ENCODE measurements at places on chromosomes 4 and X.

- no peak for DNase-seq
These were observed 792 bp downstream of the SLC10A4 start for GRCh38 chr4:48483777-48484493.

DNA sequence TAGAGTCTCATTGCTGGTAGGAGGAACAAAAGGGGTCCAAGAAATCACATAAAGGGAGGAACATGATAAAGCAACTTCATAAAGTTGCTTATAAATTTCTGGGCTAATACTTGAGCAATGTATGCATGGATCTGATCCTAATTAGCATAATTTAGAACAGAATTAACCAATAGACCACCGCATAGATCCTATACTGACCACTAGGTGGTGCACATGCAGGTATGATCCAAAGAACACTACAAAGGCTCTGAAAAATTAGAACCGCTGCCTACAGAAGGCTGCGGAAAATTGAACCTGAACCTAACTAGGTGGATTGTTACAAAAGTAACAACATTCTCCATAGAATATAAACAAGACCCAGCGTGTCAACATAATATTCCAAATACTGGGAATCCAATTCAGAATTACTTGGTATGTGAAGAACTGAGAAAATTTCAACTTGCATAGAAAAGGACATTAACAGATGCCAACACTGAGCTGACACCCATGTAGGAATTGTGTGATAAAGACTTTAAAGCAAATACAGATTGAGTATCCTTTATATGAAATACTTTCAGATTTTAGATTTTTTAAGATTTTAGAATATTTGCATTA, 23.3 kb downstream of the BRCC3 start:
- DNase-seq, result peak; percentile 33

DNA sequence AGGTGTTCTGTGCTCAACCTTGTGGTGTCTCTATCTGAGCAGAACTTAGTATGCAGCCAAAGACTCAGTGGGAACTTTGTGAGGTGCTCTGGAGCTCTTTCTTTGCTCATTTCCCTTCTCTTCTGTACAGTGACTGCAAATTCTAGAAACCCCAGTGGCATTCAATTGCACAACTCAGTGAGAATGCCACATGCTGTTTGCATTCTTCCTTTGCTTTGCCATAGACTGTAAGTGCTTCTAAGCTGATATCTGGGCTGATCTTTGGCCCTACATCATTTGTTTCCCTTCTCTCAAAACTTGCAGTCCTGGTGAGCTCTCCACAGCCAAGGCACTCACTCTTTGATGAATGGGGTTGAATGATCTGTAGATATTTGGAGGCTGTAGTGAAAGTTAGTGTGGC, 7.0 kb downstream of the PNMA3 start:
- DNase-seq, result no peak

- DNase-seq, result peak; percentile 57
These were observed 64.1 kb downstream of the QDPR start for GRCh38 chr4:17447675-17448298.

DNA sequence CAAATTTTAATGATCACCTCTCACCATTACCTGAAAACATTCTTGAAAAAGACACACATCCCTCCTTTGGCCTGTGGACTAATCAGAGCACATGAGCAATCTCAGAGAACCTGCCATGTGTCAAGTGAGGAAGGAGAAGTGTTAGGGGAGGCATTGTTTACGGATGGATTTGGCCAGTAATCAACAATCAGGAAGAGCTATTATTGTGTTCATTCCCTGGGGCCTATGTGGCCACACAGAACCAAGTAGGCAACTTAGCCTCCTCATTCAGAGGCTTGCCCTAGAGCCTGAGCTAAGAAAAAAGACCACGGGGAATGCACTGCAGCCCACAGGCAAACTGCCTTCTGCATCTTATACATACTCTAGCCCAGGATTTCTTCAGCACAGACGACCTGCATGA, 40.6 kb upstream of the DOCK11 start:
- no peak for DNase-seq

DNA sequence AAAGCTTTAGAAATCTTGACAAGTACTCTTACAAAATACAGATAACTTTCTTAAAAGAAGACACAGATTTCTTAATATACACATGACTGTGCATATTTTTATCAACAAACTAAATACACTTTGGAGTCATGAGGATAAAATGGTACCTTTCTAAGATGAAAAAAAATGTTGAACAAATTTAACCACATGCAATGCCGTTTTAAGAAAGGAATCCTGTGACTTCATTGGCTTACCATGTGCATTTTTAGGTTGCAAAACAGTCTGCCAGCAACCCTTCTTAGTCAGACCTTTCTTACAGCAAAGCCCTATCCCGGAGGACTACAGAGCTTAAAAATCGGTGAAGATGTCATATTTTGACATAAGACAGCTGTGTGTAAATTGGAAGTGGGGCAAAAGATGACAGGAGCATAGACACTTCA, 51.7 kb downstream of the GASK1B start:
- no peak for DNase-seq

- DNase-seq, result no peak
These were observed 27.7 kb downstream of the MAML3 start for GRCh38 chr4:140126261-140126660.

DNA sequence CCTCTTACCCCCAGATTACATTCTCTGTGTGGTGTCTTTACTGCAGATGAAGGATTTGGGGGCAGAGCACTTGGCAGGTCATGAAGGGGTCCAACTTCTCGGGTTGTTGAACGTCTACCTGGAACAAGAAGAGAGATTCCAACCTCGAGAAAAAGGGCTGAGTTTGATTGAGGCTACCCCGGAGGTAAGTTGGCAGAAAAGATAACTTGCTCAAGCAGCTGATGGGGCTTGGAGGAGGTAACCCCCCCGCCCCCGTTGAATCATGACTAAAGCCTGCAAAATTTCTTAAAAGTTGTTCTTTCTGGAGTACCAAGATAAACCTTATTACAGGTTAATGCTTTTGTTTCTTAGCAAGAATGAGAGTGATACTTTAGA, 1.5 kb downstream of the CCNG2 start:
- DNase-seq, result no peak

DNA sequence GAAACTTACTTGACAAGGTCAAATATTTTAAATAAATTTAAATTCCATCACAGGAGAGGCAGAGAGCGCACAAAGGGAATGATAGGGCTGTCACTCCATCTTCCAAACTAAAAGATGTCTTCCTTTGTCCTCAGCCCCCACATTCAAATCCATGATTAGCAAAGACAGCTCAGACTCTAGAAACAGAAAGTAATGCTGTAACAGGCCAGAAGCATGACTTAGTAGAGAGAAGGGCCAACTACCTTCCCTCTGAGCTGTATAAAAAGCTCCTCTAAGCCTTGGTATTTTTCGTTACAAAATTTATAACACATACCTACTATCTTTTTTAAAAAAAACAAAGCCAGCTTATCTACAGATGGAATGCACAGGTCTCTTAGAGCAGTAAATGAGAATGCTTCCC, 207.4 kb downstream of the MAPK10 start:
- DNase-seq, result no peak

DNA sequence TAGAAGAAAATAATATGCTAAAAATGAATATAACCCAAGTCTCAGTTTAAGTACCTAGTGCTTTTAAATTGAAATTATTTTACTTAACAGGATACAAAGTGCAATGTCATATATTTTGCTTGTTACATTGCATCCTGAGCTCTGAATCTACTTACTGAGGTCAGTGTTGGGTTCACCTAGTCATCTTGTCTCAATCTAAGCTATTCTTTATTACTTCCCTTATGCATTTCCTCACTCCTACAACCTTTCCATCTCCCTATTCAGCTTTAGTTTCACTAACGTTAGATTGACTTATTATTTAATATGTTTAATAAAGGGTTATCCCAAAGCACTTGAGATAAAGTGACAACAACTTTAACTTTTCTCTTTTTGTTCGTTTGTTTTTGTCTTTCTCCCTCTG, 483.7 kb downstream of the FSTL5 start:
- no peak for DNase-seq

DNA sequence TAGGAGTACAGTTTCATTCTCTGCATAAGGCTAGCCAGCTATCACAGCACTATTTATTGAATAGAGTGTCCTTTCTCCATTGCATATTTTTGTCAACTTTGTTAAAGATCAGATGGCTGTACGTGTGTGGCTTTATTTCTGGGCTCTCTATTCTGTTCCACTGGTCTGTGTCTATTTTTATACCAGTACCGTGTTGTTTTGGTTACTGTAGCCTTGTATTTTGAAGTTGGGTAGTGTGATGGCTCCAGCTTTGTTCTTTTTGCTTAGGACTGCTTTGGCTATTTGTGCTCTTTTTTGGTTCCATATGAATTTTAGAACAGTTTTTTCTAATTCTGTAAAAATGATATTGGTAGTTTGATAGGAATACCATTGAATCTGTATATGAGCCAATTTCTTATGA, 182.1 kb upstream of the DIAPH2 start:
- DNase-seq, result no peak

- DNase-seq, result no peak
These were observed 45.9 kb upstream of the NEIL3 start for GRCh38 chr4:177263818-177264217.

- no peak for DNase-seq
These were observed 189.1 kb upstream of the RBPJ start for GRCh38 chr4:26131711-26132110.

GRCh38 chr4:4606321-4606720, 64.5 kb upstream of the STX18 start:
- no peak for DNase-seq

- DNase-seq, result no peak
These were observed 23.1 kb upstream of the SLC9A7 start for GRCh38 chrX:46782034-46782433.

- no peak for DNase-seq
These were observed 170.5 kb downstream of the CDS1 start for GRCh38 chr4:84753321-84753972.

- no peak for DNase-seq
These were observed 6.6 kb downstream of the CLNK start for GRCh38 chr4:10677796-10678497.

- no peak for DNase-seq
These were observed 538.1 kb downstream of the STIM2 start for GRCh38 chr4:27398631-27399310.

DNA sequence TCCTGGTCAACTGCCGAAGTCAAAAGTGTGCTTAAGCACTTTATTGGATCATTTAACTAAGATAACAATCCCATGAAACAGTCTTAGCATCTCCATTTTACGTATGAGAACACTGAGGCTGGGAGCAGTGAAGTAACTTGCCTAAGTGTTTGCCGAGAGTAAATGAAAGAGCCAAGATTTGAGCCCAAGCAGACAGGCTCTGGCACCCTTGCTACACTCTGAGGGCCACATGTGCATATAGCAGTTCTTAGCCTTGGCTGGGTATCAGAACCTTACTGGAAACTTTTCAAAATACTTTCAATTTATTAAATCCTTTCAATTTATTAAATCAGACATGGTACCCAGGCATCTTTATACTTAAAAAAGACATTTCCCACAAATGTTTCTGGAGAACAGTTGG, 225.9 kb downstream of the NR3C2 start:
- no peak for DNase-seq

- DNase-seq, result no peak
These were observed 95.8 kb downstream of the MID1 start for GRCh38 chrX:10524578-10524977.

DNA sequence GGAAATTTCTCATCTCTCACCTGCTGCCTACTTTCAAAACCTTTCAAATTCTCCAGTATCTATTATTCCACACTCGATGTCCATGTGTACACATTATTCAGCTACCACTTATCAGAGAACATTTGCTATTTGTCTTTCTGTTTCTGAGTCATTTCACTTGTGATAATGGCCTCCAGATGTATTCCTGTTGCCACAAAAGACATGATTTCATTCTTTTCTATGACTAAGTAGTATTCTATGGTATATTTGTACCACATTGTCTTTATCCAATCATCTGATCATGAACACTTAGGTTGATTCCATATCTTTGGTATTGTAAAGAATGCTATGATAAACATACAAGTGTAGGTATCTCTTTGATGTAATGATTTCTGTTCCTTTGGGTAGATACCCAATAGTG, 310.1 kb upstream of the SPOCK3 start:
- no peak for DNase-seq

- no peak for DNase-seq
These were observed 1087.8 kb downstream of the C4orf33 start for GRCh38 chr4:130183766-130184165.

DNA sequence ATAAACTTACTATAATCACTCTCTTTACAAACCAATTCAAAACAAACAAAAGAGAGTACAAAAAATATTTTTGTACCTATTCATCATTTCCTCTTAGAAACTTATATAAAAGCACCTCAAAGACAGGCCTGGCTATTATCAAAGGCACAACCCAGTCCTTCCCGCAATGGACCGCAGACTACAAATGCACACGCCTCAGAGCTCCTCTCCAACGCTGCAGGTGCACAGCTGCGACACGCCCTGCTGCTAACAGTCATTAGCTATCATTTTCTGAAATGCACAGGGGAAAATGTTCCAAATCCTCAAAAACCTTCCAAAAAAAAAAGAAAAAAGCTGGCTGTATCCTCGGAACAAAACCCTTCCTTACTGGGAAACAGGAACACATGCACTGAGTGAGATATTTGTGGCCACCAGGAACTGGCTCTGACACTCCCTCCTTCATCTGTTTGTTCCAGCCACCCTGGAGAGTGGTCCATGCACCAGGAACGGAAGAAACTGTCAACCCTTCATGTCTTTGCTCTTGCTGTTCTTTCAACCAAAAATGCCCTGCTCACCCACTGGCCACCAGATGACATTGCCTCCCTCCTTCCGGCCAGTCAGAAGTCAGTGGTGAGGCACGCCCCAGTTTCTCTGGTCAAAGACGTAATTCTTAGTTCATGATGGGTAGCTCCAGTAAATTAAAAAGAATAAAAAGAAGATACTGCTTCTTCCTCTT, 16.7 kb downstream of the IRF2 start:
- no peak for DNase-seq

DNA sequence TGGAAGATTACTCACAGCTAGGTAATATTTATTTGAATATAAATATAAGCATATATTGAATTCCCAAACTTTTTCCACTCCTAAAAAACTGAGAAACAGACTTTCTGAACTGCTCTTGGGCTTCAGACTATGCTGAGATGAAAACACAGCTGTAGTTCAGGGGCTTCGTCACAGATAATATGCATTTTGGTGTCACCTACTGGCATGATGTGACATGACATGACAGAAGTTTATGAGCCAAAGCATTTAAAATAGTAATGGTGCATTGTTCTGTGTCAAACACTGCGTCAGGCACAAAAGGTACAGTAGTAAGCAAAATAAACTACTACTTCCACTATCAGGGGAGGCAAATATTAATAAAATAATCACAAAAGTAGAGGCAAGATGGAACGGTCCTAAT, 171.3 kb downstream of the BTC start:
- peak; percentile 29 for DNase-seq

GRCh38 chr4:157076578-157076947, 613 bp downstream of the GLRB start:
- peak; percentile 45 for DNase-seq

GRCh38 chr4:38930204-38930603, 62.6 kb downstream of the FAM114A1 start:
- peak; percentile 87 for DNase-seq

- no peak for DNase-seq
These were observed 33.5 kb downstream of the TKTL2 start for GRCh38 chr4:163440040-163440439.

All from WERI-Rb-1 (cell line).